Pancreas (tissue), 10 donors: ENCODE measurements at places on chromosomes 11 and 22. TPM values are rescaled to one million over a fixed set of nuclear protein-coding genes. Genes with fewer than 3 reads are reported as not detected.

DNA sequence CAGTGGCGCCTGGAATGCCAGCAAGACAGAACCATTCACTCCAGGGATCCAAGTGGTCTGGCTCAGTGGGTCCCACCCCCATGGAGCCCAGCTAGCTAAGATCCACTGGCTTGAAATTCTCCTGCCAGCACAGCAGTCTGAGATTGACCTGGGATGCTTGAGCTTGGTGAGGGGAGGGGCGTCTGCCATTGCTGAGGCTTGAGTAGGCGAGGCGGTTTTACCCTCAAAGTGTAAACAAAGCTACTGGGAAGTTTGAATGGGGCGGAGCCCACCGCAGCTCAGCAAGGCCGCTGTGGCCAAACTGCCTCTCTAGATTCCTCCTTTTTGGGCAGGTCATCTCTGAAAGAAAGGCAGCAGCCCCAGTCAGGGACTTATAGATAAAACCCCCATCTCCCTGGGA lies 125.7 kb upstream of the DDI1 start:
- no peak overlapping the region for H3K4me3 ChIP-seq
- DNase-seq, result no peak
- H3K36me3 ChIP-seq, result no peaks in the 10 kb centered on the region
- no peak overlapping the region for H3K27ac ChIP-seq

GRCh38 chr22:36088292-36088691 lies 59.7 kb upstream of the RBFOX2 start:
- H3K27ac ChIP-seq, result no peak overlapping the region
- DNase-seq, result no peak
- no peaks in the 10 kb centered on the region for H3K27me3 ChIP-seq

PRSS23 gene
- total RNA-seq, result 21.0 TPM

- no peak overlapping the region for H3K27ac ChIP-seq
- no peaks in the 10 kb centered on the region for H3K36me3 ChIP-seq
- H3K27me3 ChIP-seq, result no peaks in the 10 kb centered on the region
- no peak overlapping the region for H3K4me3 ChIP-seq
These were observed 21.4 kb upstream of the ABCC8 start for GRCh38 chr11:17498058-17498457.

GRCh38 chr22:41198027-41198580 lies 7.0 kb upstream of the L3MBTL2 start:
- no peak overlapping the region for H3K27ac ChIP-seq
- no peaks in the 10 kb centered on the region for H3K4me1 ChIP-seq
- peak; percentile 53 for DNase-seq
- peak overlapping the region; percentile 60 for H3K4me3 ChIP-seq

GRCh38 chr11:102256251-102256650 lies 61.0 kb upstream of the BIRC3 start:
- no peaks in the 10 kb centered on the region for H3K27me3 ChIP-seq
- no peak overlapping the region for H3K4me3 ChIP-seq
- no peak overlapping the region for H3K27ac ChIP-seq
- H3K36me3 ChIP-seq, result no peaks in the 10 kb centered on the region

POLDIP3 gene
- 26.4 TPM for total RNA-seq

DNA sequence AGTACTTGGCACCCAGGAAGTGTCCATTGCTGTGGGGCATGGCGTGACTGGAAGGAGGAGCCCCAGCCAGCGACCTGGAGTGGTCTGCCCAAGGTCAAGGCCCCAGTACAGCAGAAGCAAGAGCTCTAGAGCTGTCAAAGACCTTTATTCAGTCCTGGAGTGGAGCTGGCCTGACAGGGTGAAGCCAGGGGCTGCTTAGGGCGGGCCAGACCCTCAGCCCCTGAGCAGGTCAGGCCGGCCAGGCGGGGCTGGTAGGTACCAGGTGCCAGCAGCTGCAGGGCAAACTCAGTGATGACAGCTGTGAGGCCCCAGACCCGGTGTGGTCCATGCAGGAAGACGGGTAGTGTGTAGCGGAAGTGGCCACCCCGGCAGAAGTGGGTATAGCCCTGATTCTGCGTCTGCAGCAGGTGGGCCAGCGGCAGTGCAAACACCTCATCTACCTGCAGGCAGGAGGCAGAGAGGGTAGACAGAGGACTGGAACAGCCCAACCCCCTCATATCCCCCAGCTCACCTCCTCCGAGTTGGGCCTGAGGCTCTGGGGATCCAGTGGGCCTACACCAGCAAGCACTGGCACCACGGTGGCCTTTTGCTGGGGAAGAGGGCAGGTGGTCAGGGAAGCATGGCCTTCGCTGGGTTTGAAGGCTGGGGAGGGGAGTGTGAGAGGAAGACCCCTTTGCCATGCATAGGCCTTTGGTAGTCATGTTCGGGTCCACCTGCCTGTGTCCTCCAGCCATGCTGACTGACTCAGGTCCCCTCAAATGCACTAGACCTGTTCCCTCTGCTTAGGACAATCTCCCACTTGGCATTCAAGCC lies 1.7 kb downstream of the NUDT8 start:
- DNase-seq, result peak; percentile 8
- peaks cover 11% of the 10 kb centered on the region for H3K4me1 ChIP-seq
- H3K27ac ChIP-seq, result no peak overlapping the region

GRCh38 chr22:21677606-21678443 lies 12.0 kb downstream of the PPIL2 start:
- no peak overlapping the region for H3K4me3 ChIP-seq
- no peak overlapping the region for H3K27ac ChIP-seq
- H3K27me3 ChIP-seq, result no peaks in the 10 kb centered on the region
- H3K36me3 ChIP-seq, result no peaks in the 10 kb centered on the region
- H3K4me1 ChIP-seq, result peaks cover 6% of the 10 kb centered on the region

OR6T1 gene
- not detected for total RNA-seq

- H3K4me3 ChIP-seq, result peak overlapping the region; percentile 55
- DNase-seq, result peak; percentile 71
- H3K27me3 ChIP-seq, result no peaks in the 10 kb centered on the region
- H3K4me1 ChIP-seq, result peaks cover 14% of the 10 kb centered on the region
- no peaks in the 10 kb centered on the region for H3K36me3 ChIP-seq
These were observed 929 bp upstream of the SLC35E4 start for GRCh38 chr22:30634471-30635233.
